ENCODE measurements at places on chromosomes 6 and 20.

DNA sequence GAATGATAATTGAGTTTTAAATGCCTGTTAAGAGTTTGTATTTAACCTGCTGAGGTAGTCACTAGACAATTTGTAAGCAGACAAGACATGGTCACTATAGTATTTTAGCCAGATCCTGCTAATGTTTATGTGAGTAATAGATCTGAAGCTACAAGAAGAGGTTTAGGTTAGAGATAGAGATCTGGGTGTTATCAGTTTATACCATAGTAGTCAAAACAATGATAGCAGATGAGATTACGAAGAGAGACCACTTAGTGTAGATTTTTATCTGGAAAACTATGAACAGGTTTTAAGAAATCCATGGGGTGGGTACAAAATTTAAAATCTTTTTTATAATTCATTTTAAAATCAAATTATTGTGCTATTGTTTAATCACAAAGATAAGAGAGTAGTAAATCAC, 47.5 kb downstream of the PHIP start:
- DNase-seq, result no peak

DNA sequence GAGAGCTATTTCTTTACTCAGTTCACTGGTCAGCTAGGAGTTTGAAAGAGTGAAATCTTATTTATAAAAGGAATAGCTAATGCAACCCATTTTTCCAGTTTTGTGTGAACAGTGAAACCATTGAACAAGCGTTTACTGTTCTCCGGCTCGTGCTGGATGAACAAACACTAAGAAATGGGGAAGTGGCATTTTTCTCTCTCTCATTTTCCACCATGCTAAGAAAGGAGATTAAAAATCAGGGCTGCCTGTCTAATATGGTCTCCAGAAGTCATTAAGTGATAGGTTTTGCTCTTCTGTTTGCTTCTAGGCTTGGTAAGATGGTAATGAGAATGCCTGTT, 774 bp upstream of the SFT2D1 start:
- DNase-seq, result no peak

GRCh38 chr6:33677143-33677660, 34.3 kb downstream of the UQCC2 start:
- DNase-seq, result peak; percentile 18

DNA sequence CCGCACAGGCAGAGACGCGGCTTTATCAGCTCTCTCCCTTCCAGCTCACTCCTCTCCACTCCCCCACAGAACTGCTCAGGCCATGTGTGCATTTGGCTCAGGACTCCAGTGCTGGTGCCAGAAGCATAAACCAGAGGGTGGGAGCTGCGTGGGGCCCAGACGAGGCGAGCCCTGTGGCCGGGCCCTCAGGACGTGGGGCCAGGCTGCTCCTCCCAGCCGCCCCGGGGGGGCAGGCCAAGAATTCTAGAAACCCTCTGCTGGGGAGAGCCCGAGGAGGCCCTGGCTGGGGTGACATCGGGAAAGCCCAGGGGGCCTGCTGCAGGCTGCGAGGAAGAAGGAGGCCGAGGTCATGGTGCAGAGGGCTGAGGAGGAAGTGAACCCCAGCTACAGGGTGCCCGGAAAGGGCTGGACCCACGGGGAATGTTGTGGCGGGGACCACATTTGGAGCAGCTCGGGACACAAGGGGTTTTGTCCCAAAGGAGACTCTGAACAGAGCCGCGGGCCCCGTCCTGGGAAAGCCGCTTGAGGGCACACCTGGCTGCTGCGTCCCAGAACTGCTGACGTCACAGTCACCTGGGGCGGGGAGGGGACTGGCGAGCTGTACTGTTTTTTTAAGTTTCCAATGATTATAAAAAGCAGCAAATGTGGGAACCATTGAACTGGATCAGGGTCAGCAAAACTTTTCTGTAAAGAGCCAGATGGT, 107.1 kb downstream of the BANF2 start:
- peak; percentile 92 for DNase-seq

- DNase-seq, result peak; percentile 6
These were observed 426.7 kb upstream of the ID4 start for GRCh38 chr6:19410481-19410880.

DNA sequence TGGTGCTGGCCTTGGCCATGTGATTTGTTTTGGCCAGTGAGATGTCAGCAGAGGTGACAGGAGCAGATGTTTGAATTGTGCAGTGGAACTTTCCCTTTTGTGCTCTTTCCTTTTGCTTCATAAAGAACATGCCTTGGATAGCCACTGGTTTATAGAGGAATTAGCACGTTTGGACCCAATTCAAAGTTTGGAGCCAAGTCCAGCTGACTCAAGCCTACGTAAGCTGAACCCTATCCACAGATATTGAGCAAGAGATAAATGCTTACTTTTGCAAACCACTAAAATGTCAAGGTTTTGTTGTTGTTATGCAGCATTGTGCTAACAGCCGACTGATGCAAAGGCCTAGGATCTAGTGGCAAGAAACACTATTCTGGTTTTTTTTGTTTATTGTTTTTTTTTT, 230.9 kb upstream of the CITED2 start:
- no peak for DNase-seq

GRCh38 chr20:48349656-48350055, 478.1 kb downstream of the PREX1 start:
- DNase-seq, result no peak

DNA sequence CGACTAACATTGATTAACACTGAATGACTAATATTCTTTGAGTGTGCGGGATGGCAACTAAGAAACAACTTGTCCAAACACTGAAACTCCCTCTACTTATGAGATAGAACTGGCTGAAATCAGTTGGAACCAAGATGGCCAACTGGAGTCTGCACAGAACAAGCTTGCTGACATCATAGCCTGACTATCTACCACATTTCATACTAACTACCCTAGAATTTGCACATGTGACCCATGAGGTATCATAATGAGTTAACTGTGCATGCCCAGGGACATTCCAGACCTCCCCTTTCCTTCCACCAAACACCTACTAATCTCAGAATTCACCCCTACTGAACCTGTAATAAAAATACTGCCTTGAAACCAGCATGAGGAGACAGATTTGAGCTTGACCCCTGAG, 43.2 kb downstream of the PHIP start:
- no peak for DNase-seq

DNA sequence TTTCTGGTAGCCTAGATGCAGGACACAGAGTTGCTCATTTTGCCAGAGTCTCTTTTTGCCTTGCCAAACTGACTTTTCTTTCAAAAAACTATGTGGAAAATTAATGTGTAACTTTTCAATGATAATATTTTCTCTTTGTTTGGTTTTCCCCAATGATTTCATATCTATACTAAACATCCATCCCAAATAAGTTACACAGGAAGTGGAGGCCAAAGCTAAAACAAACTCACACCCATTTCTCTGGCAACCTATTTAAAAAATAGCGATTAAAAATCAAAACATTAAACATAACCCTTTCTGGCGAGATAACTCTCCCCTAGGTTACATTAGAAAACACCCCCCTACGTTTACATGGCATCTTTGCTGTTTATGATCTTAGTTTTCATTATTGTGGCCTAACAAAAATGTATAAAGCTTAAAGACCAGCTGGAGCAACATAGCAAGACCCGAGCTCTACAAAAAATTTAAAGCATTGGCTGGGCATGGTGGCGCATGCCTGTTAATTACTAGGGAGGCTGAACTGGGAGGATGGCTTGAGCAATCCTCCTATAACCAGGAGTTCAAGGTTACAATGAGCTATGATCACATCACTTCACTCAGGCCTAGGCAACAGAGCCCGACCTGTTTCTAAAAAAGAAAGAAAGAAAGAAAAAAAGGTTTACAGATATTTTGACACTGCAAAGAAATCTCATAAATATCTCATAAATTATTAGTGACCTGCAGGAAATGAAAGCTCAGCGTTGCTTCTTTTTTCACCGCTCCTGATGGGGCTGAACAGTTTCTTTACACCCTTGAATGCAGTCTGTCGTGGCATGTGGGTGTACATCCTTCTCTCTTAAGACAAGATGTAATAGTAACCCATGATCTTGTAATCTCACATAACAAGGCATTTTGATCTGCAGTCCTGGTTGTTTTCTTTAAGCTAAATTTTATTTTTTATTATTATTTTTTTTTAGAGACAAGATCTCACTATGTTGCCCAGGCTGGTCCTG, 32.8 kb upstream of the CEP85L start:
- no peak for DNase-seq

DNA sequence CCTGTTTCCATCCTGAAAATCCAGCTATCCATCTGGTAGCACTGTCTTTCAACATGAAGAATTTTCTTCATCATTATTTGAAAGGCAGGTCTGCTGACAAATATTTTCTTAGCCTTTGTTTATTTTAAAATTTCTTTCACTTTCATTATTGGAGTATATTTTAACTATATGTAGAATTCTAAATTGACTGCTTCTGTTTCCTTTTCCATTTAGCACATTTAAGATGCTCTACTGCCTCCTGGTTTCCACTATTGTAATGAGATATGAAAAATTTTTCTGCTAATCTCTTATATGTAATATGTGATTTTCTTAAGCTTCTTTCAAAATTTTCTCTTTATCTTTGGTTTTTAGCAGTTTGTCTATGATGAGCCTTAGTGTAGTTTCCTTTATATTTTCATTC, 97.3 kb downstream of the TBC1D32 start:
- no peak for DNase-seq

- no peak for DNase-seq
These were observed 2.8 kb downstream of the TMC2 start for GRCh38 chr20:2538931-2539720.

- no peak for DNase-seq
These were observed 50.6 kb upstream of the FBXO30 start for GRCh38 chr6:145865175-145865574.

DNA sequence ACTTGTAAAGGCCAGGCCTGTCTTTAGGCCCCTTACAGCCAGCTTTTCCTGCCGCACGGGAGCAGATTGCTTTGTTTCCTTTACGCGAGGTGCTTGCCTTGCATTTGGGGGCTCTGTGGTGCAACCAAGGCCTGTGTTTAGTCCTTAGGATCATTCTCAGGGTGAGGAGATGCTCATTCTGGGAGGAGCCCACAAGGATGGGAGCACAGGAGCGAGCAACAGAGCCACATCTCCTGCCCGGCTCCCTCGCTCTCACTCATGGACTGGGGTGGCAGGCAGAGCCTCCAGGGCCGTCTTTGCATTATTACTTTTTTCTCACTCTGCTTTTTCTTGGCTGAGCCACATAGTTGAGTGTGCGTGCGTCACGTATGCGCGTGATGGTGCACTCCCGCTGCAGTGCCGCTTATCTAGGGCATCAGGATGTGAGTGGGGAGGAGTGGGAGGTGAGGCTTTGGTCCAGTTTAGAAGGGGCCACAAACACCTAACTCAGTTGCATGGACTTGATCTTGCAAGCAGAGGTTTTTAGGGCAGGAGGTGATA, 19.1 kb downstream of the DYNLRB1 start:
- no peak for DNase-seq

Data from skin of body (tissue), 3 donors.